ENCODE measurements at places on chromosomes 4 and X.

DNA sequence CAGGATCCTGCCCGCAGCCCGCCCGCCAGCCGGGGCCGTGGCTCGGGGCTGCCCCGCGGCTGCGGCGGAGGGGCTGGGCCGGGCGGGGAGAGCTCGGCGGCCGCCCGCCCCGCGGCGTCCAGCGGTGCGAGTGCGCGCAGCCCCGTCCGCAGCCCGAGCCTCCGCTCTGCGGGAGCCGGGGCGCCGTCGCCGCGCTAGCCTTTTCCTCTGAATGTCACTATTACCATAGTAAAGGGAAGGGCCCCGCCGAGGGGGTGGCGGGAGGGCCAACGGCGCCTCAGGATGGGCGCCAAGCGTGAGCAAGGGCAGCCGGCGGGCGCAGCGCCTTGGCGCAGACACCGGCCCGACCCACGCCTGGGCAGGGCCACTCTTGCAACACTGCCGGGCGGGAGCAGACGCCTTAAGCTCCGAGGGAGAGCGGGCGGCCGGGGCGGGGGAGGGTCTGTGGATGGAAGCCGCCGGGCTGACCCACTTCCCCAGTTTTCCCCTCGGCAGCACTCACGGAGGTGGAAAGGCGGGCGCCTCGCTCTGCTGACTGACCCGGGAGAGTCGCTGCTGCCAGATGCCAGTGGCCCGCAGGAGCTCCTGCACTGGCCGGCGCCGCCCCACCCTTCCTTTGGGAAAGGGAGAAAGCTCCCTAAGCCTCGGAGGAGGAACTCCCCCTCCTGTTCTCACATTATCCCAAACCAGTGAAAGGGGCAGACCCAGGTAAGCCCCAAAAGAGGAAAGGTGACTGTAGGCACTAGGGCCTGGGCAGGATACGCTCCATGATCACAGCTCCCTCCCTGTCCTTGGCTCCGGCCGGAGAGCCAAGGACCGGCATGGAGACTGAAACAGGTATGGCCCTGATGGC is 329.4 kb downstream of the HNRNPD start:
- DNase-seq: no peak

DNA sequence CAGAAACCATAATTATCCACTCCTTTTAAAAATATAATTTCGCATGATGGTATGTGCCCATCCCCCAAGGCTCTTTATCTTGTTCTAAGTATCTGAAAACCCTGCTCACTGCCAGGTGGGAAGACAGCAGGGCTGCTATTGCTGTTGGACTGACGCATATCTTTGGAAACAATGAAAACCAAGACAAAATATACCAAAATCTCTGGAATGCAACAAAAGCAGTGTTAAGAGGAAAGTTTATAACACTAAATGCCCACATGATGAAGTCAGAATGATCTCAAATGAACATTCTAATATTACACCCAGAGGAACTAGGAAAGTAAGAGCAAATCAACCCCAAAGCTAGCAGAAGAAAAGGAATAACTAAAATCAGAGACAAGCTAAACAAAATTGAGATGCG is 162.0 kb downstream of the FAM47B start:
- DNase-seq: no peak

DNA sequence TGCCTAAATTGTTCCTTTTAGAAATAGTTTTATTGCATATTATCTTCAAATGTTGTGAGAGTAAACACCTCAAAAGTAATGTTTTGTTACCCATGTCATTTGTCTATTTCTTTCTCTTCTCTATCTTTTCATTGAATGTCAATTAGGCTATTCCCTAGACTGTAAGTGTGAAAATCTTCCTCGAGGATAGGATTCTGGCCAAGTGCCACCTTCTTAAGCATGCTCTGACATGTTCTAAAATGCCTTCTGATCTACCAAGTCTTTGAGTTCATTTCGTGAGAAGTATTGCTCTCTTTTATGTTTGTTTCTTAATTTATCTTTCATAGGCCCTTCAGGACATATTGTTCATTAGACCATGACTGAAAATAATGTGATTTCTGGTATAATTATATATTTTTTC is 44.1 kb upstream of the TLL1 start:
- no peak for DNase-seq

DNA sequence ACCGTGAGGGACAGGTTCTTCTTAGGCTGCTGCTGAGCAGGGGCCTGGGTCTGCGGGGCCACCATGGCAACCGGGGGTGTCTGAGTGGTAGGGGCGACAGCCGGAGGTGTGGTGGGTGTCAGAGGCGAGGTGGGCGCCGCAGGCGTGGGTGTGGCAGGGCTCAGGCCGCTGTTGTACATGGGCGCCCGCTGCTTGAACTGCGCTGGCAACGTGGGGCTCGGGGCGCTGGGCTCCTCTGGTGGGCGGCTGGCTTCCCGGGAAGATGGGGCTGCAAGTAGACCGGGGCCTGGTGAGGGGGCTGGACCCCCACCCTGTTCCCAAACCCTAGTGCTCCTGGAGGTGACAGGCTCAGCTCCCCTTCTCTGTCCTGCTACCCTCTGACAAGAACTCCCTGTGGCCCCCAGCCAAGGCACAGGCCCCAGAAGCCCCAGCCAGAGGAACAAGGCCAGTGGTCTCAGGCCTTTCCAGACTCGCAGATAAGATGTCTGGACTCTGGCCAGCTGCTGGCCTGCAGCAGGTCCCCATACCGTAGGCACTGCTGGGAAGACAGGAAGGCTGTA is 24.8 kb downstream of the NELFA start:
- DNase-seq: no peak

- no peak for DNase-seq
These were observed 21.3 kb downstream of the IQCM start for GRCh38 chr4:149794352-149794751.

DNA sequence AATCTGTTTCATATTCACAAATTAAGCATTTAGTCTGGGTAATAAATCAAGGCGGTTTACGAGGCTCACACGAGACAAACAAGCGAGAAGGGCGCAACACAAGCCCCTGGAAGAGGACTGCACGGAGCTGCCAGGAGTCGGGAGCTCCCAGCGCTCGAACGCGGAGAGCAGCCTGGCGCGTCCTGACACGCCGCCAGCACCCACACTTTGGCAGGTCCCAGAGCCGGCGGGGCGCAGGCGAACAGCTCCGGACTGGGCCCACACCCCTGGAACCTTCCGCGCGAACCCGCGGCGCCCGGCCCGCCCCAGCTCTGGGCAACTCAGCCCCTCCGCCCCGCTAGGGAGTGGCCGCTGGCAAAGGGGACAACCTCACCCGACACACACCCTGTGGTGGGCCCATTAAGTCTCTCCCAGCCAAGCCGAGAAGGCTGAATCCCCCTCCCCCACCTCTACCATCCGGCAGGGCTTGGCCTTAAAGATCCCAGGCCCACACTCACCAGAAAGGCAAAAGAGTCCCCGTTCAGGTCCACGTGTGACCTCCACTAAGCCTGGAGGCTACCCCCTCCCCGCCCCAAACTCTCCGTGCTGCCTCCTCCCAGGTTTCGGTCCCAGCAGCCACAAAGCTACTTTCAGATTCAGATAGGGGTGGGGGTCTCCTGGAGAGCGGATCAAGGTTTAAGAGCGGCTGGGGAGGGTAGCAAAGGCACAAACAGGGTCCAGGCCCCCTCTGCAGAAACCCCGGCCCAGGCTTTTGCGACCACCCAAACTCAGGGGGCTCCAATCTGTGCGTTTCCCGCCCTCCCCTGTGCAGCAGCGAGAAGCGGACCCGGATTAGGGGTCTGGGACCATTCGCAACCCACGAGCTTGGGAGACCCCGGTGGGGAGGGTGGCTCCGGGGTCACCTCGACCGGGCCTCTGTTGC is 47.5 kb upstream of the BCOR start:
- DNase-seq: no peak

DNA sequence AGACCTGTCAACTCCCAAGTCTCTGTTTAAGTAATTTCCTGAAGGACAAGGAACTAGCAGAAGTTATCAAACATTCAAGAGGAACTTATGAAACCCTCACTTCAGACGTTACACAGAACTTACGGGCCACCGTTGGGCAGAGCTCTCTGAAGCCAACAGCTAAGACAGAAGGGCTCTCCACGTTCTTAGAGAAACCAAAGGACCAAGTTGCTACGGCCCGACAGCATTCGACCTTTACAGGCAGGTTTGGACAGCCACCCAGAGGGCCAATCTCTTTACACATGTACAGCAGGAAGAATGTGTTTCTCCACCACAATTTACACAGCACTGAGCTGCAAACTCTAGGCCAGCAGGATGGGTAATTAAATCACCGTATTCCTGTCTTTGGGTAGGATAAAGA is 705.1 kb upstream of the GRID2 start:
- DNase-seq: no peak

- no peak for DNase-seq
These were observed 881.1 kb upstream of the POU3F4 start for GRCh38 chrX:82626978-82627377.

GRCh38 chrX:103309860-103310554 is 783 bp downstream of the BEX2 start:
- DNase-seq: no peak

DNA sequence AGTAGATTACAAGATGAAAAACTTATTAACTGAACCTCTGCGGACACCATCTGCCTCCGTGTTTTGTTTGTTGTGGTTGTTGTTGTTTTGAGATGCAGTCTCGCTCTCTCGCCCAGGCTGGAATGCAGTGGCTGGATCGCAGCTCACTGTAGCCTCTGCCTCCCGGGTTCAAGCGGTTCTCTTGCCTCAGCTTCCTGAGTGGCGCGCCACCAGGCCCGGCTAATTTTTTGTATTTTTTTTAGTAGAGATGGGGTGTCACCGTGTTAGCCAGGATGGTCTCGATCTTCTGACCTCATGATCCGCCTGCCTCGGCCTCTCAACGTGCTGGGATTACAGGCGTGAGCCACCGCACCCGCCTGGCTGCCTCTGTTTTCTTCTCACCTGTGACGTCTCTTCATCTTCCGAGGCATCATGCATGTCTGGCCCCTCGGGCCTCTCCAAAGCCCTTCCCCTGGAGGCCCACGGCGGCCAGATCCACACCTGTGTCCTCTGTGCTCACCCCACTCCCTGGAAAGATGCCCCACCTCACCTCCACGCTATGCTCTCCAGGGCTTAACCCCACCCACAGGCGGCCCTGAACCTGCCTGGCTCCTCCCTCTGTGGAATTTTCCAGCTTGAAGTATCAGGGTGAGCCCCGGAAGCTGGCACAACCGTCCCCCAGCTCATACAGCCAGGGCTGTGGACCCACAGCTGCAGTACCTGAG is 77.0 kb upstream of the MXD4 start:
- no peak for DNase-seq

DNA sequence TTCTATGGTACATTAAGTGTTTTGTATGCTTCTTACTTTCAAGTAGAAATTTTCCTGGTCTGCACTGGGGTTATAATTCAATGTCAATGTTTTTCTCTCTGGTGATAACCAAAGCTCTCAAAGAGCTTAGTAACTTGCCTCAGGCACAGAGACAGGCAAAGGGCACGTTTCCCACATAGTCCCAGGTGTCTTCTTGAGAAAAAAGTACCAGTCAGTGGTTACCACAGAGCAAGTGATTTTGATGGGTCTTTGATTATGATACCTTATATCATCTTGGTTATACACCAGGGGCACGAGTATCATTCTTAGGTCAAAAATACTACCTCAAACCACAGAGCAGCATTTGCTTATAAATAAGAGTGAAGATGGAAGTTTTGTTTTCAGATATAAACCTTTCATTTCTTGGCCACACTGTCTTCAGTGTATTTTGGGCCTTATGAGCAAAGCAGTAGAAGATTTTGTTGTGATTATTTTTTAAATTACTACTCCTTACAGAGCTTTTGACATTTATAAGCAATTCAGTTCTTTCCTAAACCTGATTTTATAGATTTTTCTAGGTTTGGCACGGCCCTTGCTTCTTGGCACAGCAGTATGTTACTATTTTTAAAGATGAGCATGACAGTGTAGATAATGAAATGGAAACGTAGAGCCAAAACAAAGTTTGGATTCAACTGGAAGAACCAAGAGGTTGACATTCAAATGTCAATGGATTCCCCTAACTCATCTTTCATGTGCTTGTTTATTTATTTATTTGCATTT is 85.3 kb upstream of the TLL1 start:
- DNase-seq: no peak

GRCh38 chrX:82384401-82384800 is 1123.7 kb upstream of the POU3F4 start:
- DNase-seq: no peak

- no peak for DNase-seq
These were observed 80.0 kb downstream of the NWD2 start for GRCh38 chr4:37324546-37324945.

- DNase-seq: no peak
These were observed 338.4 kb downstream of the NR3C2 start for GRCh38 chr4:148103597-148104355.

GRCh38 chr4:165678936-165679325 is 194.1 kb upstream of the TLL1 start:
- DNase-seq: no peak

DNA sequence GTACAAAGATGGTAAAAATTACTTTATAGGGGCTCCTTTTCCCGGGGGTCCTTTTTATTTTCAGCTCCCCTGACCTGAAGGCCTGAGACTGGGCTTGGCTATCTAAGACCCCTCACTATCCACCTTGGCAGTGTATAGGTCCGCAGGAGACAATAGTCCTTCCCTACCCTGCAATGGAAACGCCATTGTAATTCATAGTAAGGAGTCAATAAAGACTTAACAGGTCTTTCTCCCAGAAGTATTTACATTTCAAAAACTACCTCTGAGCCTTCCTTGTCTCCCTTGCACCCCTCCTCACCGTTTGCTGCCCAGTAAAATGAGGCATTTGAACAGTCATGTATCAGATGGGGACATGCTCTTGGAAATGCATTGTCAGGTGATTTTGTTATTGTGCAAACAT is 401.2 kb upstream of the CNKSR2 start:
- no peak for DNase-seq

GRCh38 chr4:102263024-102263787 is 82.1 kb downstream of the SLC39A8 start:
- peak; percentile 40 for DNase-seq
